ENCODE measurements at places on chromosomes 7 and 10.

DNA sequence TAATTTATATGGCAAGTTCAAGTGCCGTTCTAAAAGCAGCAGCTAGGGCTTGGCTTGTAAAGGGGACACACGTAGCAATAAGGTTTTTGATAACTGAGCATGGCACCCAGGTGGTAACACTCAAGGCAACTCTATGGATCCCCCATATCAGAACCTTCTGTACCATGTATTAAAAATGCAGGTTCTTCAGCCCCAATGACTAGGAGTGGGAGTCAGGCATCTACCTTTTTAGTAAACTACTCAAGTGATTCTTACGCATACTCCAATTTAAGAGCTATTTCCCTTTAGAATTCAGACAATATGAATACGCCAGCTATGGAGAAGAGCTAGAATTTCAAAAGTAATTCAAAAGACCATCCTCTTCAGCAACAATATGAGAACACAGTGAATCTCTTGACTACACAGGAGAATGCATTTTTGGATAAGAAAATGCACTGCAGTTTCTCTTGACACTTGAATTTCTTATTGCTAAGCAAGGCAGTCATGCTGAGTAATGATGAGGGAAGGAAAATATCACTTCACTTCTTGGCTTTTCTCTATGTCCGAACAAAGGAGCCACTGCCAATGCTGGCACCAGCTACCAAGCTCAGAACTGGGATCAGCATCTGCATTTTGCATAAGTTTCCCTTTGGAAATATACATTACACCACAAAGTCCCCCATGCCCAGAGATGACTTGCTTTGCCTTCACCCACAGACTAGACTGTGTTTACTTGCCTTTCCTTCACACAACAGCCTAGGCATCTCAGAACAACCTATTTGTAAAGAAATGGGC, 53.5 kb downstream of the ABLIM1 start:
- no peak for DNase-seq

GRCh38 chr10:84574102-84574501, 245.7 kb downstream of the CCSER2 start:
- DNase-seq = no peak

DNA sequence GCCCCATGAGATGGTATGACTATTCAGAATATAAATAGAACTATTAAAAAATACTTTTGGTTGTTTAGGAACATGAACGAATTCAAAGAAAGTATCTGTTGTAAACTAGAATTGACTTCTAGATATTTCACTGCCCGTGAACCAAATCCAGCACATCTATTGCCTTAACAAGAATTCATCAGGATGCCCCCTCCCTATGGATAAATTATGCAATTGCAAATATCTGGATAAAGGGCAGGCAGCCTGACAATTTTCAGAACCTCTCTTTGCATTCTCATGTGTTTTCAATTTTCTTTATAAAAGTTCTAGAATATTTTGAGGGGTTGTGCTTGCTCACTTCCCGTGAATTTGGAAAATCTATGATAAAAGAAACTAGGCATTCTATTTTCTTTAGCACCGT, 822.1 kb upstream of the SORCS1 start:
- no peak for DNase-seq

DNA sequence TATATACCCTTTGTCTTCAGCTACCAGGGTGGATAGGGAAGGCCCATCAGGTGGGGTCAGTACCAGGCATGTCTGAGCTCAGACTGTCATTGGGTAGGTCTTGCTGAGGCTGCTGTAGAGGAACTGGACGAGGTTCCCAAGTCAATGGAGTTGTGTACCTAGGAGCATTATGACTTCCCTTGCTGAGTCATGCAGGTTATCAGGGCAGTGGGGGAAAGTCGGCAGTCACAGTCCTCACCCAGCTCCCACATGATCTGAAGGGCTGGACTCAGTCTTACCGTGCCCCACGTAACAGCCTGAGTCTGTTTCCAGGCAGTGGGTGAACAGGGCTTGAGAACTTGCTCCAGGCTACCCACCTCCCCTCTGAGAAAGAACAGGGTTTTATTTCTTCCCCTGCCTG, 260.8 kb upstream of the COBL start:
- no peak for DNase-seq

GRCh38 chr10:48760983-48761382, 76.3 kb downstream of the WDFY4 start:
- no peak for DNase-seq

- no peak for DNase-seq
Measured at GRCh38 chr7:147245274-147245673, 1128.7 kb downstream of the CNTNAP2 start.

DNA sequence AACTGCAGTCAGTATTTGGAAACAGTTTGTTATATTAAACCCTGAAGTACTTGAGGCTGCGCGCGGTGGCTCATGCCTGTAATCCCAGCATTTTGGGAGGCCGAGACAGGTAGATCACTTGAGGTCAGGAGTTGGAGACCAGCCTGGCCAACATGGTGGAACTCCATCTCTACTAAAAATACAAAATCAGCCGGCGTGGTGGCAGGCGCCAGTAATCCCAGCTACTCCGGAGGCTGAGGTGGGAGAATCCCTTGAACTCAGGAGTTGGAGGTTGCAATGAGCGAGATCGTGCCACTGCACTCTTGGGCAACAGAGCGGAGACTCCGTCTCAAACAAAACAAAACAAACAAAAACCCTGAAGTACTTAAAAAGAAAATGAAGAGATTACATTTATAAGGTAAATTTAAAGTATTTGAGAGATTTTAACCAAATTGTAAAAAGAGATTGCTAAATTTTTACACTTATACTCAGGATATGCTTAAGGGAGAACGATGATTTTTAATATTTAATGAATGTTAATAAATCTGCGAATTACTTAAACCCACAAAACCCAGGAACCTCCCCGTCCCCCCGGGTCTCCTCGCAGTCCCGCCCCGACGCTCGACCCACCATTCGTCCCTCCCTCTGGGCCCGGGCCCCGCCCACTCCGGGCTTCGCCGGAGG, 425 bp upstream of the MTG1 start:
- DNase-seq = no peak

- DNase-seq = no peak
Measured at GRCh38 chr10:76175533-76176165, 744.2 kb downstream of the LRMDA start.

- DNase-seq = no peak
Measured at GRCh38 chr10:35874311-35875015, 232.4 kb upstream of the FZD8 start.

DNA sequence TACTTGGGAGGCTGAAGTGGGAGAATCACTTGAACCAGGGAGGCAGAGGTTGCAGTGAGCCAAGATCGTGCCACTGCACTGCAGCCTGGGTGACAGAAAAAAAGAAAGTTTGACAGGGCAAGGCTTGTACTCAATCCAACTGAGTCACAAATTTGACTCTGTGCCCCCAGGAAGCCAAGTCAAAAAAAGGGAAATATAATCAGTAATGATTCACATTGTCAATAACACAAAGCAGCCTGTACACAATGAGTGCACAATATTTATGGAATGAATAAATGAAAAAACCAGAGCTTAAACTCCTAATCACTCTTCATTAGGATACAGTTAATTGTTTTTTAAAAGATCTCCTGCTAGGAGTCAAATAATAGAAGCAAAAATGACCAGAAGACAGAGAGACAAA, 6.4 kb downstream of the NAPEPLD start:
- DNase-seq = no peak

DNA sequence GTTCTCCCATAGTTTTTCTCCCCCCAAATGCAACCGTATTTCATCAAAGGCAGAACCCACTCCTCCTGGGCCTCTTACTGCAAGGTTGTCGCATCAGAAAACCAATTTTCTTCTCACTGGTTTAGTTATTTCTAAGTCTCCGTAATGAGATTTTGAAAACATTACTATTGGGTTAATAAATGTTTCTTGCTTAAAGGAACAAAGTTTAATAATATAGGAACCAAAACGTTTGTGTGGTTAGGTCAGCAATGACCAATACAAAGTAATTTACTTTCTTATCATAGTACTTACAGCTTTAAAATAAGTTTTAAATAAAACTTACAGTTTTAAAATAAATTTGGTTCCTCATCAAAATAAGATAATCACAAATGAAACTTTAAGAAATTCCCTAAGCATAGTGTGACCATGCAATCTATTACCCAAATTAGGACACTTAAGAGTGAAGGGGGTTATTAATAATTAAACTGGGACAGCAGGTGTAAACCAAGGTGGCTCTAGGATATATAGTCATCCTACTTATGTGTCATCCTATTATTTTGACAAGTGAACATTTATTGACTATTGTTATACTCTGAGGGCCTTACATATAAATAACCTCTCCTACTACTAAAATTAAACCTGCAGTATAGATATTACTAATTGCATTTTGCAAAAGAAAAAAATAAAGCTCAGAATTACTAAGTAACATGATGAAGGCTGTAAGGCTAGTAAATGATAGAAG, 415.4 kb upstream of the LRRN3 start:
- no peak for DNase-seq

- DNase-seq = no peak
Measured at GRCh38 chr7:12314199-12314598, 89.5 kb downstream of the VWDE start.

- DNase-seq = no peak
Measured at GRCh38 chr10:29807163-29807806, 172.5 kb upstream of the SVIL start.

- no peak for DNase-seq
Measured at GRCh38 chr7:104093127-104093526, 103.7 kb upstream of the RELN start.

GRCh38 chr10:18501629-18502028, 149.8 kb downstream of the NSUN6 start:
- DNase-seq = no peak

- DNase-seq = no peak
Measured at GRCh38 chr7:151851782-151852181, 25.1 kb downstream of the PRKAG2 start.

DNA sequence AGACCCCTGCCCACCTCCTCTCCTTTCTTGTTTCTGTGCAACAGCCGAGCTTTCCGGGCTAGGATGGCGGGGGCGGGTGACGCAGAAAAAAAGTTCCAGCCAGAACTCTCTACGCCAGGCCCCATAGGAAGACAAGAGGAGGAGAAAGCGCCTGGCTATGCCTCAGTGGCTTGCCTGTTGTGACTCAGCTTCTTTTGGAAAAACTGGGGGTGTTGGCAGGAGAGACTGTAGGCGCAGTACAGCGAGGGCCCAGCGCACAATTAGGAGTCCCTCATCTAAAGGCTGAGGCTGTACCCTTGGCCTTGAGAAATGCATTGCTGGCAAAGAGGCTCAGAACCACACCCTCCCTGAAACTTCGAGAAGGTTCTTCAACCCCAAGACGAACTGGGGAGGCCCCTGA, 28.0 kb upstream of the KPNA7 start:
- no peak for DNase-seq

- DNase-seq = no peak
Measured at GRCh38 chr10:125578658-125579315, 104.2 kb downstream of the TEX36 start.

- no peak for DNase-seq
Measured at GRCh38 chr7:11591943-11592342, 240.1 kb downstream of the THSD7A start.

DNA sequence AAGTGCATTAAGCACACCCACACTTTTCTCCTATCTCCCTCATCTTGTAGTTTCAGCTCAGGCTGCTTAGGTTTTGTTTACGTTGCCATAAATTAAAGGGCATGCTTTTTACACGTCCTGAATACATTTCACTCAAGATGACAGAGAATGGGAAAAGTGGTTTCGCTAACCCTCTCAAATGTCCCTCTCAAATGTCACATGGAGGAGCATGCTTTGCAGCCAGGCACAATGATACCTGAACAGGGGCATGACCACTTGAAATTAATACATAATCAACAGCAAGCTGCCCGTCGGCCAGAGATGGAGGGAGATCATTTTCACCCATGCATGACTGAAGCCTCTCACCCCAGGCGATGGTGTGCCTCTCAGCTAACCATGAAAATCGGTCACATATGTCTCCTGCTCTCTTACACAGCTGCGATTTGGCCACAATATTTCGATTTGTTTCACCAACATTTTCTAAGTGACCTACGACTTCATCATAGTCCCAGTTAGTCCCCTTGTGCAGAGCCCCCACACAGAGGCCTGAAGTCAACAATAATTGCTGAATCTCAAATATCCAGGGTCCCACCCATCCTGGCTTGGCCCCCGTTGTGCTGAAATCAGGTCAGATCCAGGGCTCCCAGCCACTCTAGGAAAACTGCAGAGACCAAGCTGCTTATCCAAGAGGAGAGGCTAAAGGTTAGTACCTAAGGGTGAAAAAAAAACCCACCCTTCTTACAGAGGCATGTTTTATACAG, 373.9 kb upstream of the NFE2L3 start:
- DNase-seq = no peak

DNA sequence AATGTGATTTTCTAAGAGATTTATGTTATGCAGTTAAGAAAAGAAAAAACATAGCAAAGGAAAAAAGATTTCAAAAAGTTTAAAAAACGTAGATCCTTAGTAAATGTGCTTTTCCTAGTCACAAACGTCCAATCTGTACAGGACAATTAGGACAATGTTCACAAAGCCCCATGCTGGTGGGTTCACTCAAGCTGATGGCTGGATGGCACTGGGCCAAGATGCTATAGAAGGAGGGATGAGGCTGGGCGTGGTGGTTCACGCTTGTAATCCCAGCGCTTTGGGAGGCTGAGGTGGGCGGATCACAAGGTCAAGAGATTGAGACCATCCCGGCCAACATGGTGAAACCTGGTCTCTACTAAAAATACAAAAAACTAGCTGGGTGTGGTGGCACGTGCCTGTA, 22.1 kb downstream of the SVIL start:
- no peak for DNase-seq

DNA sequence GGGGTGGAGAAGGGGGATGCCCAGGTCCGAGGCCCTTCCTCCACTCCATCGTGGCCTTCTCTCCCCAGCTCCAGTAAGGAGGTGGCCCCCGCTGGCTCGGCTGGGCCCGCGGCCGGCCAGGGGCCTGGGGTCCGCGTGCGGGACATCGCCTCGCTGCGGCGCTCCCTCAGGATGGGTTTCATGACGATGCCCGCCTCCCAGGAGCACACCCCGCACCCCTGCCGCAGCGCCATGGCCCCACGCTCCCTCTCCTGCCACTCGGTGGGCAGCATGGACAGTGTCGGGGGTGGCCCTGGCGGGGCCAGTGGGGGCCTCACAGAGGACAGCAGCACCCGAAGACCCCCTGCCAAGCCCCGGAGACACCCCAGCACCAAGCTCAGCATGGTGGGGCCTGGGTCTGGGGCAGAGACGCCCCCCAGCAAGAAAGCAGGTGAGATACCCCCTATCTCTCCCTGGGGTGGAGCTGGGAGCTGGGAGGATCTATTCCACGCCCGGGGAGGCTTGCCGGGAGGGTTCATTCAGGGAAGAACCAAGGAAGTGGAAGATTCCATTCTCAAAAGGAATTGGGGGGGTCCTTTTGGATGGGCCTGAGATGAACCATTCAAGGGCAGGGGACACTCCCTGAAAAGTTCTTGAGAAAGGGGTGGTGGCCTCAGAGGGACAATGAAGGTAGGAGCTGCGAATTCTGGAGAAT, 3.2 kb downstream of the NYAP1 start:
- no peak for DNase-seq

- no peak for DNase-seq
Measured at GRCh38 chr10:80421707-80422536, 13.6 kb downstream of the PRXL2A start.
